ENCODE measurements at places on chromosomes 3 and 15.

DNA sequence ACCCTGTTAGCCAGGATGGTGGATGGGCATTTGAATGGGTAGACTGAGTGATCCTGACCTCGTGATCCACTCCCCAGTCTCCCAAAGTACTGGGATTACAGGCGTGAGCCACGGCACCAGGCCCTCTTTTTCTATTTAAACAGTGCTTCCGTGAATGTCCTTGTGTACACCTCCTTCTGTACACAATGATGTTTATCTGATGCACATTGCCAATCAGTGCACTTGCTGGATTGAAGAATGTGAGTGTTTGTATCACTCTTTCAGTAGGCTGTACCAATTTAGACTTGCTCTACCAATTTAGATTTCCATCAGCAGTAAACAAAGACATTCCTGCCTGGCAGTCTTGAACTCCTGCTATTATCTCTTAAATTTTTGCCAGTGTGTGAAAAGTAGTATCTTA lies 8.9 kb upstream of the ZNF619 start:
- DNase-seq, result no peak

DNA sequence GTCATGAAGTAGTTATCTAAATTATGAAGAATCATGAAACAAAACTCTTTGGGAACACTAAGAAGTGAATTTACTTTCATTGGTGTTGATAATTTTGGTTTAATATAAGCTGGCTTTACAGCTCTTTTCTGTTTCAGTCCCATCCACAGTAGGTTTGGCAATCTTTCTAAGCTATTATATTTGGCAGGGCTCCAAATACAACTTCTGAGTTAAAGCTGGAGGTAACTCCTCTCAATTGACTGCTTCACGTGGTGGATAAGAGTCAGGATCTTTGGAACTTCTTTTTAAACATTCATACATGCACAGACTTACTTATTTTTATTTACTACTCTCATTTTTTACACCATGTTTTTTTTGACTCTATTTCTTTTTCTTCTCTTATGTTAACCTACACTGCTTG lies 106.5 kb upstream of the EPHA3 start:
- peak; percentile 28 for DNase-seq

GRCh38 chr15:40364251-40364650 lies 6.2 kb downstream of the DISP2 start:
- no peak for DNase-seq

DNA sequence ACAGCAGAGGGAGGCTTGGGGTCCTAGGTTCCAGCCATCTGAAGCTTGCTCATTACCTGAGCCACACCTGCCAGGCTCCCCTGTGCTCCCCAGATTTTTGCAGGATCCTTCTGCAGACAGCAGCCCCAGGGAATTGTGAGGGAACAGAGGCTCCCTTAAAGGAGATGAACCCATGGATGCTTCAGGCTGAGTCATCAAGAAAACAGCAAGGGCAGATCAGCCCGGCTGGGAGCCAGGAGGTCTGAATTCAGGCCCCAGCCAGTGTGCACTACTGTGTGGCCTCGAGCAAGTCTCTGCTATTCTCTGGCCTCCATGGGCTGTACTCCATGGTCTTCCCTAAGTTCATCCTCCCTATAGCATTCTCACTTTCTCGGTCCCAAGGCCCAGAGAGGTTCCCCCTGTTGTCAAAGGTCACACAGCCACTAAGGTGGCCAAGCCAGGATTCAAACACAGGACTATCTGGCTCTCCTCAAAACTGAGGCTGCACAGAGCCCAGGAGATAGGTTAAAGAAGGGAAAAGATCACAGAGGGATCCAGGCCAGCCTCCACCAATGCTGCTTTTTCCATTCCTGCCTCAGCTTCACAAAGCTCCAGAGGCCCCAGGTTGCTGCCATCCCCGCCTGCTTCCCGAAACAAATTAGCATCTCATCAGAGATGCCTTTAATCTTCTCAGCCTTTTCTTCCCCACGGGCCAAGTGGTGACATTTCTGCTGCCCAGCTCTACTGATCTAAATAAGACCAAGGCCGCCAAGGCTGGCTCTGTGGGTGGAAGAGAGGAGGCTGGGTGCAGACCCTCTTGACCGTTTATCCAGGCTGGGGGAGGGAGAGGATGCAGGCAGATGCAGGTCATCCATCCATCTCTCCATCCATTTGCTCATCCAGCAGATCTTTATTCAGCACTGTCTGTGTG lies 21.2 kb upstream of the GRIP2 start:
- peak; percentile 60 for DNase-seq

- DNase-seq, result no peak
These were observed 269.8 kb downstream of the MBNL1 start for GRCh38 chr3:152538518-152538917.

DNA sequence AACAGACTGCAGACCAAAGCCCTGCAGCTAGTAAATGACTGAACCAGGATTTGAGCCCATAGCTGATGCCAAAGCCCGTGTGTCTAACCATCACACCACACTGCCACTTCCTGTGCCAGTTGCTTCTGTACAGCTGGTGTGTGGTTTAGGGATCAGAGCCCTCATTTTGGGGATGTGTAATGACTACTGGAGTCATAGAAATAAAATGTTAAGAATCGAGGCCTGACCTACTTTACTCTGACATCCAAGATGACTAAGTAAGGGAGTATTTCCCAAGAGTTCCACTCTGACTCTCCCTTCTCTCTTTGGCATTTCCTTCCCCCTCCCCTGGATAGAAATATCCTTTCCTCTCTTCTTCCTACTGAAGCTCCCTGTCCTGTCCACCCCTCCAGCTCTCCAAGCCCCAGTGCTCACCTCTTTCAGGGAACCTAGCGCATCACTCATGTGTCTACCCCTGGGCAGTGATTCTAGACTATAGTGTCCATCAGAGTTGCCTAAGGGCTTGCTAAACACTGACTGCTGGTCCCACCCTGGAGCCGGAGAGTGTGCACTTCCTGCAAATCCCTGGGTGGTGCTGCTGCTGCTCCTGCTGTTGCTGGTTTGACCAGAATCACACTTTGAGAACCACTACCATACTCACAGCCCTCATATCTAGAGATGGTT lies 53.8 kb downstream of the MGLL start:
- peak; percentile 97 for DNase-seq

GRCh38 chr3:146246526-146246925 lies 4.4 kb downstream of the PLSCR4 start:
- DNase-seq, result no peak

DNA sequence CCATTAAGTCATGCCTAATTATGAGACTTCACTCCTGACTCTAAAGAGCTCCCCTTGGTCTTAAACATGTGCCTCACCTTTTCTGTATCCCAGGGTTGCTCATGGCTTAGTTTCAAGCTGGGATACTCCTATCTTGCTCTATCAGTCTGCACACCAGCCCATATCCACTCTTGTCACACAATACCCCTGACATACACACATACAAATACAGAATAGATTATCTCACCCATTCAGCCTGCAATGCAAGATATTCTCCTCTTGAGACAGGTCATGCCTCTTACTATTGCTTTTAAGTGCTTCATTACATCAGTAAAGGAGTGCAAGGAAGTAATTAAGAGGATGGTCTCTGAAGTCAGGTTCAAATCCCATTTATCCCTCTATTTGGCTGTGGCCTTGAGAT lies 587.3 kb downstream of the IGSF11 start:
- no peak for DNase-seq

DNA sequence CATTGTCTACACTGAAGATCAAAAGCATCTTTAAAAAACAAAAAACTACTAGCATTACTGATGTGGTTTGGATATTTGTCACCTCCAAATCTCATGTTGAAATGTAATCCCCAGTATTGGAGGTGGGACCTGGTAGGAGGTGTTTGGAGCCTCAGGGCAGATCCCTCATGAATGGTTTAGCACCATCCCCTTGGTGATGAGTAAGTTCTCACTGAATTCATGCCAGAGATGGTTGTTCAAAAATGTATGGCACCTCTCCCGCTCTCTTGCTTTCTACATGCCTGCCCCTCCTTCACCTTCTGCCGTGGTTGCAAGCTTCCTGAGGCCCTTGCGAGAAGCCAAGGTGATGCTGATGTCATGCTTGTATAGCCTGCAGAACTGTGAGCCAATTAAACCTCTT lies 136.6 kb upstream of the FHIT start:
- DNase-seq, result no peak

- DNase-seq, result no peak
These were observed 151.6 kb upstream of the MYRIP start for GRCh38 chr3:39657775-39658174.

GRCh38 chr15:60009124-60009960 lies 5.2 kb downstream of the FOXB1 start:
- DNase-seq, result no peak

- no peak for DNase-seq
These were observed 62.1 kb upstream of the SPRED1 start for GRCh38 chr15:38190501-38190900.

- DNase-seq, result no peak
These were observed 24.4 kb downstream of the ZNF710 start for GRCh38 chr15:90025489-90026033.

GRCh38 chr3:171092467-171092911 lies 66.0 kb upstream of the SLC2A2 start:
- no peak for DNase-seq

- no peak for DNase-seq
These were observed 282.7 kb upstream of the C2CD4B start for GRCh38 chr15:62447742-62448141.

GRCh38 chr15:89095073-89095472 lies 6.8 kb downstream of the ABHD2 start:
- DNase-seq, result no peak

GRCh38 chr3:190222916-190223315 lies 99.3 kb downstream of the CLDN1 start:
- DNase-seq, result no peak

DNA sequence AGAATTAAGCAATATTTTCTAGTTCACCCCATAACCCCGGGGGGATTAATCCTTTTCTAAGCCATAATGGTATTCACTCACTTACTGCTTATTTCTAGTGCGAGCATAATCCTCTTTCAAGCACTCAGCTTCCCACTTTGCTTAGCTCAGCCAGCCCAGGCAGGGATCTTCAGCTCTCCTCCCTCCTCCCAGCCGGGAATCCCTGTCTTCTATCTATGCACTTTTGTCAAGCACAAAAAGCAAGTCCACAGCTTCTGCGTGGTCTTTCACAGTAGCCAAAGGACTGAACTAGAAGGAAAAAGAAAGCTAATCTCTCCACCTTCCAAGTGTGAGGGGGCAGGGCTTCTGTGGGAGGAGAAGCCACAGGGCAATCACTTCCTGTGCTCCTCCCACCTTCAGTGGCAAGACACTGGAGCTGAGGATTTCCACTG lies 62.8 kb downstream of the PEX5L start:
- DNase-seq, result no peak

- peak; percentile 9 for DNase-seq
These were observed 21.4 kb downstream of the ACKR2 start for GRCh38 chr3:42830437-42831320.

- DNase-seq, result peak; percentile 37
These were observed 50.6 kb upstream of the PLXNA1 start for GRCh38 chr3:126932188-126932931.

- no peak for DNase-seq
These were observed 37.4 kb upstream of the NEO1 start for GRCh38 chr15:73014904-73015303.

DNA sequence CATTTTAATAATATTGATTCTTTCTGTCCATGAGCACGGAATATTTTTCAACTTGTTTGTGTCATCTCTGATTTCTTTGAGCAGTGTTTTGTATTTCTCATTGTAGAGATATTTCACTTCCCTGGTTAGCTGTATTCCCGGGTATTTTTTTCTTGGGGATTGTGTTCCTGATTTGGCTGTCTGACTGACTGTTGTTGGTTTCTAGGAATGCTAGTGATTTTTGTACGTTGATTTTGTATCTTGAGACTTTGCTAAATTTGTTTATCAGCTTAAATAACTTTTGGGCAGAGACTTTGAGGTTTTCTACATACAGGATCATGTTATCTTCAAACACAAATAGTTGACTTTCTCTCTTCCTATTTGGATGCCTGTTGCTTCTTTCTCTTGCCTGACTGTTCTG lies 418.8 kb upstream of the ALCAM start:
- DNase-seq, result peak; percentile 66

DNA sequence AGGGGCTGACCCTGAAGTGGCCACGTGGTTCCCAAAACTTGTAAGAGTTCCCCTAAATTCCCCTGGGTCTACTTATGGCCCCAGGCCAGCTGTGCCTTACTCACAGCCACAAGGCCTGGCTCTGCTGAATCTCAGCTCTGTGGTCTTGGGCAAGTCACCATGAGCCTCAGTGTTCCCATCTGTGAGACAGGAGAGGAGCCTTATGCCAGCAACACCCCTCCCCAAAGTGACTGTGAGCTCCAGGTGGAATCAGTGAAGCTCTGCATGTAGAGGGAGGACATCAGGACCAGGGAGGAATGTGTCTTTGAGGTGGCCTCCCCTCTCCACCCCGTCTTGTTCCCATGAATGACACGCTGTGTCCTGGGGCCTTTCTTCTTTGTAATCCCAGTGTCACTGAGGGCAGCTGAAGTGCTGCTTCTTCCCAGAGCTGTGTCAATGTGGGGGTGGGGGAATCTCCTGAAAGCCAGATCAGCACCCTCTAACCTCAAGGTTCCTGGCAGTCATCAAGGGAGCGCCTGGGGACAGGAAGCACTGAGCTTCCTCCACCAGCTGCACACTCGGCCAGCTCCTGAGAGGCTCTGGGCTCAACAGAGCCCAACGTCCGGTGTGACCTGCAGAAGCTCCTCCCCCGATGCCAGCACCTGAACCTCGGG lies 258.9 kb downstream of the UACA start:
- peak; percentile 74 for DNase-seq

DNA sequence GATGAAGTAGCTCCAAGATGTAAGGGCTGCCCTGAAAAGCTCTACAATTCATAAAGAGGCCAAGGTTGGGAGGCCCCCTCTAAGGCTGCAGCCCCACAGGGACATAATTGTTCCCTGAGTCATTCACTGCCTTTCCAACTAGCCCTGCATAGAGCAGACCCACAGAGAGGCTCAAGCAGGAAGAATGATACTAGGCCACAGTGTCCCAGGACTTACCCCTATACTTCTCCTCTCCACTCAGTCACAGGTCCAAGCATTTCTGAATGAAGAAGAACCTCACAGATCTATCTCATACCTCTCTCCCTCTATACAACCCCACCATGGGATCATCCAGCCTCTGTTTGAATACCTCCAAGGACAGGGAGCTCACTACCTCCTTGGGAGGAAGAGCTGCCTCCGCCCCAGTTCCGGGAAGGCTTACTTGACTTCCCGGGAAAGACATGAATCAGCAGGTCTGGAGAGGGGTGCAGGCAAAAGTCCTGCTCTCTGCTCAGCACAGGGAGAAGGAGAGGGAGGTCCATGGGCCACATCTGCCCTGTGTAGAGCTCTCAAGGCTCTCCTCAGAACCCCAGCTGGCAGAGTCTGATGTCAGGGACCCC lies 6.9 kb upstream of the SKIC8 start:
- DNase-seq, result peak; percentile 91

GRCh38 chr3:55094676-55095075 lies 166.8 kb upstream of the LRTM1 start:
- DNase-seq, result peak; percentile 17

- DNase-seq, result no peak
These were observed 604.0 kb upstream of the LMCD1 start for GRCh38 chr3:7897655-7898054.

GRCh38 chr3:45056608-45057301 lies 30.7 kb downstream of the CLEC3B start:
- DNase-seq, result no peak

GRCh38 chr3:8555113-8555661 lies 53.6 kb downstream of the LMCD1 start:
- peak; percentile 96 for DNase-seq
